ENCODE measurements at places on chromosomes 2 and 18.

DNA sequence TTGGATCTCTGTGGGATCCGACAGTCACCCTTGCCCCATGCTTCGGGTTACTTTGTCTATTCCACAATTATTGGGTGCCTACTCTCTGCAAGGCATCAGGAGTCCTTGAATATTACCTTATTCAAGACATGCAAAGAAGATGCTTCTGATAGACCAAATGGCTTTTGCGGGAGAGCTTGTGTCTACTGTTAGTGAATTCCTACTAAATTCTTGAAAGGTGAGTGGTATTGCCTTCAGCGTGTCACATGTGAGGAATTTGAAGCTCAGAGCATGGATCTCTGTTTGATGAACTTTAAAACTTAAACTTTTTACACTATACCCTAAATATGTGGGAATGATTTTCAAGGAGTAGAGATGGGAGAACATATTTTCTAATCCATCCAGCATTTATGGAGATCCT is 184.4 kb downstream of the LTBP1 start:
- no peak for DNase-seq

DNA sequence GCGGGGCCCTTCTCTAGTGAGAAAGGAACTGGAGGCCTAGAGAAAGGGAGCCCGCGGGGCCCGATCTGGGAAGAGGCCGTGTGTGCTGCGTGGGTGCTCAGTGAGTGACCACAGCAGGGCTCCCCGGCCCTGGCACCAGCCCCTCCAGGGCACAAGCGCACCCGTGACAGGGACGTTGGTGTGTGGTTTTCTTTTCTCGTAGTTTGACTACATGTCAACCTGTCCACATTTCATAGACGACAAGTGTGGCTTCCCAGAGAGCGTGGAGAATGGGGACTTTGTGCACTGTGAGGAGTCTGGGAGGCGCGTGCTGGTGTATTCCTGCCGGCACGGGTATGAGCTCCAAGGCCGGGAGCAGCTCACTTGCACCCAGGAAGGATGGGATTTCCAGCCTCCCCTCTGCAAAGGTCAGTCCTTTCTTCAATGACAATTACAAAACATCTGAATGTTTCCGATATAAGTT is 83.1 kb downstream of the TPO start:
- no peak for DNase-seq

- DNase-seq: no peak
Observed at GRCh38 chr2:25310709-25310964, 31.1 kb downstream of the DNMT3A start.

DNA sequence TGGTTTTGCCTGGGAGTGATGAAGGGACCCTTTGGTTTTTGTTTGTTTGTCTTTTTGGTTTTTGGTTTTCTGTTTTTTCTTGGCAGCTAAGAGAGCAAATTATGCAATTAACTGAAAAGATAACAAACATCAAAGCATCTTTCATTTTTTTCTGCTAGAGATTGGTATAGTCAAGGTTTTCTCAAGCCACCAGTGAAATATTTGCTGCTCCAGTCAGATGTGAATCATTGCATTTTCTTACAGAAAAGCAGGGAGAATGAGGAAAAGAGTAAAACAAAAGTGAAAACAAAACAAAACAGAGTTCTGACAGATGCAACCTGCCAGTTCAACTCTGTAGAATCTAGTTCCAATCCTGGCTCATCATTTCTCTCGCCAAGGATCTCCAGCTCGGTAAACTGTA is 660.7 kb downstream of the DSC3 start:
- no peak for DNase-seq

DNA sequence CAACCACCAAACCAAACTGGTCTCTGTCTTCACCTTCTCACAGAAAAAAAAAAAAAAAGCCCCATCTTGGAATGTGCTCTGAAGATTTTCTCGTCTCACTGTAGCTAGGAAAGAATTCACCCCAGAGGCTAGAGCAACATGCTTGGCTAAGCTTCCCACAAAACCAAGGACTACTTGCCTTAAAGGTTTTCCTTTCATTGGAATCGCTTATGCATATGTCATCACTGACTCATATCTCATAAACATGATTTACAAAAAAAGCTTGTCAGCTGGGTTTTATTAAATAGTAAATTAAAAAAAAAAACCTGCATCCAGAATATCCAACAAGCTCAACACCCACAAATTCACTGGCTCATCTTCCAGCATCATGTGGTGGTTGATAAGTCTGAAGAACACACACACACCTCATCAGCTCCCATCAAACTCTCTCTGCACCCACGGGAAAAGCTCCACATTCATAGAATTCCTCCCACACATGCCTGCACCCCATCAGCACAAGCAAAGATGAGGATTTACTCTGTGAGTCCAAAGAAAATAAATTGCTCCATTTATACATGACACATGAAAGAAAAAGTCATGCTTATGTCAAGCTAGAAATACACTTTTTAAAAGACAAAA is 182.0 kb upstream of the TRIB2 start:
- no peak for DNase-seq

DNA sequence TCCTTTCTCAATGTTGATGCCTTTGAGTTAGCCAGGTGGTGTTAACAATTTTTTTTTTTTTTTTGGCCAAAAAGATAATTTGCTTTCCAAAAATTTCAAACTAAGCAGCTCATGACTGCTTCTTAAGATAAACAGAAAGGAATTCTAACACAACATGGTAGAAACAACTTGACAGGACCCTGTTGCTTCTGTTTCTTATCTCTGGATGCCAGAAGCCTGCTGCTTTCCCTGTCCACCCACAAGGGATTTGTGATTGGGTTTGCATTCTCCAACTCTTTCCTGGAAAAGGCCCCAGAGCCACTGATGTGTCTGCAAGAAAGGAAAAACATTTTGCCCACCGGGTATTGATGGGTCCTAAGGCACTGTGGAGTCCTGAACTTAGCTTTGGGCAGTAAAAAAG is 217.2 kb upstream of the PKDCC start:
- DNase-seq: no peak

GRCh38 chr2:113282747-113283533 is 4.2 kb upstream of the PAX8 start:
- DNase-seq: peak; percentile 42

DNA sequence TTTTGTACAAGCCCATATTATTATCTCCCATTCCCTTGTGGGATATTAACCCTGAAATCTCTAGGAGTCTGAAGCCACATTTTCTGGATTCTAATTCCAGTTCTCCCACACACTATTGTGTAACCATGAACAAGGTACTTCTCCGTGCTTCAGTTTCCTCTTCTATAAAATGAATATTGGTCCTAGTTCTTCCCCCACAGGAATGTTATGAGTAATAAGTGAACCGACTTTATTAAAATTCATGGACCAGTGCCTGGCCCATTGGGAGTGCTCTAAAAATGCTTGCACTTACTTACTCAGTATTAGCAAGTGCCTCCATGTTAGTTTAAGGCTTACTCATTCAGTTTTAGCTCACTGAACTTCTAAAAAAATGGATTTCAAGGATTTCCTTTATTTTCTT is 1.4 kb upstream of the ACMSD start:
- DNase-seq: no peak

DNA sequence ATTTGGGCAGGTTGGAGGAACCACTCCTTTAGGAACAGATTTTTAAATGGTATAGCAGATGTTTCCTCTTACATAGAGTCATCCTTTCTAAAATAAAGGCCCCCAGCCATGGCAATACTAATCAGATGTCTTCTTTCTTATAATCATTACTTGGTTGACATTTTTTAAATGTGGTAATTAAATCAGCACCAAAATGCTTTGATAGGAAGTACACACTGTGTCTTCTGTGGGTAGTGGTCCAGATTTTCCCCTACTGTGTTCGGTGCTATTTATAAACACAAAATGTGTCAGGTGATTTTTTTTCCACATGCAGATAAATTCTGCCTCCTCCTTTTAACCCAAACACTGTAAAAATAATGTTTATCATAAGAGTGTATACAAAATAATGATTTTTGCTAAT is 200.9 kb upstream of the DTNA start:
- DNase-seq: no peak

DNA sequence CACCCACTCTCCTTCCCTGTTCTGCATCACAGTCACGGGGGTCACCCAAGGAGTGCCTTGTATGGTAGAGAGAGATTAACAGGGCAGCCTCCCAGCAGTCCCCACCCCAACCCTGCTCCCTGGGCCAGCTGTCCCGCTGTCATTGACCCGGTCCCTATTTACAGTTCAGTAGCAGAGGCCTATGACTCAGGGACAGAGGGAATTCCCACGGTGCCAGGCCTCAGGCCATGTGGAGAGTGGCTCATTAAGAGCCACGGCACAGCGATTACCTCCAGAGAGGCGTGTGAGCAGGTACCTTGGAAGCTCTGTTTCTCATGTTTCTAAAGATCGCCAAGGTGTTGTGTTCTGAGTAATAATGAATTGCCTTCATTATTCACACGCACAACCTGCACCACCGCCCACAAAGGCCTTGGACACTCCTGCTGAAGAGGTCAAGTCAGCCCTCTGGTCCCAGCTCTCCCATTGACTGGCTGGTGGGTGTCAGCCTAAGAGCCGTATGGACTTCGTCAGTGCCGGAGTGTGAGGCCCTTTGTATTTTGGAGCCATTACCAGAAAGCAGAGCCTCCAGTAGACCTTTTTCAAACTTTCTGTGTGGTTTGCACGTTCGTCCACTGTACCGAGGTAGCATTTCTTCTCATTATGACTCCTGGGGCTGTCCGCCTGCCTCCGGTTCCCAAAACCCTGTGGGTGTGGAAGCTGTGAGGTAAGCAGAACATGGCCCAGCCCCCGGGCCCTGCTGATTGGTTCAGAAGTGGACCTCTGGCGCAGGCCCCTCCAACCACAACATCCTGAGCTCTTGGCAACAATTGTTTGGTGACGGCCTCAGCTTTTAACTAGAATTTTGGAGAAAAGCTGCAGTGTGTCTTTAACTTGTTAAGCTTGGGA is 47.0 kb downstream of the SERTAD2 start:
- DNase-seq: peak; percentile 92

GRCh38 chr2:200471324-200471848 is 38.5 kb downstream of the KCTD18 start:
- peak; percentile 48 for DNase-seq

- no peak for DNase-seq
Observed at GRCh38 chr2:197266477-197266876, 44.1 kb downstream of the ANKRD44 start.

GRCh38 chr2:127003070-127003800 is 103.7 kb downstream of the BIN1 start:
- DNase-seq: no peak

DNA sequence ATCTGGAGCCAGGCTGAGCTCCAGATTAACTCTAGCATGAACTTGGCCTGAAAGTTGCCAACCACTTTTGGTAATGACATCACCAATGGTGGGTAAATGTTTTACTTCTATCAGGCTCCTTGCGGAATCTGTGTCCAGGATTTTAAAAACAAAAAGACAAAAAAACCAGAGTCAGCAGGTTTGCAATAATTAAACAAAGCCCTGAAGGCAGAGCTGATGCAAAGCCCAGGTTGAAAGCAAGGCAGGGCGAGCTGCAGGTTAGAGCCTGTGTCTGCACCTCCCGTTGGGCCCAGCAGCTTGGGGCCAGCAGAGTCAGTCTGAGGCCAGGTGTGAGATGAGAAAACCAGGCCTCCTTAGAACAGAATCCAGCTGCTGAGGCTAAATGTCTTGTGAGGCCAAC is 29.1 kb upstream of the ALK start:
- no peak for DNase-seq

- DNase-seq: no peak
Observed at GRCh38 chr18:11859282-11859830, 8.1 kb downstream of the CHMP1B start.

GRCh38 chr18:54647176-54647575 is 56.1 kb downstream of the DYNAP start:
- DNase-seq: no peak

Data from CD4-positive, alpha-beta T cell treated with Interferon gamma for 1 hour (primary cell).